ENCODE measurements at places on chromosomes 6 and 20. TPM values are rescaled to one million over a fixed set of nuclear protein-coding genes. Genes with fewer than 3 reads are reported as not detected.

The GTSF1L gene
- not detected for total RNA-seq

The LTA gene
- total RNA-seq, result 308 TPM

The GLP1R gene
- total RNA-seq, result 0.05 TPM

The PERP gene
- total RNA-seq, result 7.0 TPM

The IL17A gene
- total RNA-seq, result not detected

The HLA-DRA gene
- 20.8 TPM for total RNA-seq

The PRRC2A gene
- total RNA-seq, result 298 TPM

The TP53TG5 gene
- not detected for total RNA-seq

The XPO5 gene
- total RNA-seq, result 119 TPM

The STX11 gene
- 19.7 TPM for total RNA-seq

The CLVS2 gene
- total RNA-seq, result not detected

The ARG1 gene
- not detected for total RNA-seq

The CRYBG1 gene
- total RNA-seq, result 27.6 TPM

The KIAA1586 gene
- 13.7 TPM for total RNA-seq

The PDYN gene
- not detected for total RNA-seq

The CGAS gene
- 46.7 TPM for total RNA-seq

The VWA7 gene
- total RNA-seq, result 5.9 TPM

The SLC52A3 gene
- not detected for total RNA-seq
